Left ventricle myocardium superior (tissue), 1 donor: ENCODE measurements at places on chromosomes 16 and 17. TPM values are rescaled to one million over a fixed set of nuclear protein-coding genes. Genes with fewer than 3 reads are reported as not detected.

TMEM106A gene
- total RNA-seq: 1.8 TPM

EME1 gene
- 0.35 TPM for total RNA-seq

- DNase-seq: no peak
Measured at GRCh38 chr16:66045626-66046025, 320.9 kb upstream of the CDH5 start.

GRCh38 chr17:59830007-59830630, 62.6 kb downstream of the TUBD1 start:
- DNase-seq: no peak

DNA sequence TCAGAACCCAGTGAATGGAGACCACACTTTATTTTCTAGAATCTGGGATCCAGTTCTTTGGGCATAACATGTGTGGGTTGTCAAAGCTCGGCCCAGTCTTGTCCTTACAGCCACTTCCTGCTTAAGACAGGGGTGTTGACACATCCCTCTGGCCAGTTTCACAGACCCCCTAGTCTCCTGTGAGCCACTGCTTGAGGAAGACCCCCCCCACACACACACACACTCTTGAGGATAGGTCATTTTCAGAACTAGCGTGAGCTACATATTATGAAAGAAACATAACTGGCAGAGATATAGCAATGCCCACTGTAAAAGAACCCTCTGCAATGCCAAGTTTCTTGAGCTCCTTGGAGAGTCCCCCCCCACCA, 3.2 kb upstream of the PDK2 start:
- DNase-seq: no peak

- no peak for DNase-seq
Measured at GRCh38 chr17:57685499-57686132, 59.5 kb downstream of the CCDC182 start.

DNA sequence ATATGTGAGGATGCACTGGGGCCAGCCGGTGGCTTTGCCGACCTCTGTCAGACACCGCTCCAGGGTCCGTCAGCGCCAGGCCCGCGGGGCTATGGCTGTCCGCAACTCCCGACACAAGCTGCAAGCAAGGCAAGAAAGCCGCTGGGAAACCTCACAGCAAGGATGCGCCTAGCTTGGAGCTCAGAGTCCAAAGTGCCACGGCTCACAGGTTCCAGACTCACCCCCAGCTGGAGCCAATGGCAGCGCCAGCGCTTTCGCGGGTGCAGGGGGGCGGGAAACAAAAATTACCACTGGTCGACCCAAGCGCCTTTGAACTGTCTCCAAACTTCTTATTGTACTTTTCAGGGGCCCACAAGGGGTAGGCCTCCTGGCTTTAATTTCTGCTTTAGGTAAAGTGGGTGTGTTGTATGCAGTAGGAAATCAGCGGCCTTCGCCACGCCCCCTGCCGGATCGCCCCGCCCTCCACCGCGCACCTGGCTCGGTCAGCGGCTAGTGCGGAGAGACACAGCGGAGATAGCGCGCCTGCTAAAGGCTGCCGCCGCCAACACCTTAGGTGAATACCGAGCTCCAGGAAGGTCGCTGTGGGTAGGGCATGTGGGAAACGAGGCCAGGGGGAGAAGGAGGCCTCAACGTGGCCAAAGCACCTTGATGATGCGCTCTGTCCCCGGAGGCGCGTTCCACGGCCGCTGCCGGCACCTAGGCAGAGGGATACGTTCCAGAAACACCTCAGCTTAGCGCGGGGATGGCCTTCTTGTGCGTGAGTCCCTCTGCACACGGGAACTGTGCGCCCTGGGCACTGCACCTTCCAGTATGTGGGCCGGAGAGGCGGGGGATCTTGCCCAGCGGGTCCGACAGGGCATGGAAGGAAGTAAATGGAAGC, 61.0 kb upstream of the RBL2 start:
- DNase-seq: peak; percentile 44

DNA sequence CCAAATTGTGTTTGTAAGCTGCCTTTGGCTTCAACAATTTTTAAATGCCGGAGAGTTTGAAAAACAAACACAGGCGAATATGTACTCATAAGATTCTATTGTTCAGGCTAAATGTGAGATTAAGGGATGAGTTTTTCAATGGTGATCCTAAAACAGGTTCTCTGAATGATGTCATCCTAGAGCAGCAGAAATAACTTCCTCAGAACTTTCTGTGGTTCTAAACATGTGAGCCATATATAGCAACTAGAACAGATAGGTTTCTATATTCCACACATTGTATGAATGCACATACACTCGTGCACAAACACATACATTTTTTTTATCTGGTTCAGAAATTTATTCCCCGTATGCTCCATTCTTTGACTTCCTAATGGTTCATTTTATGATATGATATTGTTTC, 1352.2 kb downstream of the CDH8 start:
- DNase-seq: no peak

GRCh38 chr17:68572138-68572842, 28.9 kb downstream of the FAM20A start:
- no peak for DNase-seq

HLF gene
- total RNA-seq: 38.8 TPM

GRCh38 chr17:58344791-58345157, 7.2 kb downstream of the SUPT4H1 start:
- no peak for DNase-seq

GRCh38 chr16:49181791-49182518, 99.7 kb downstream of the CBLN1 start:
- no peak for DNase-seq

- no peak for DNase-seq
Measured at GRCh38 chr16:17850581-17851250, 380.0 kb upstream of the XYLT1 start.

GRCh38 chr17:8068736-8069586, 18.6 kb downstream of the ALOX12B start:
- peak; percentile 52 for DNase-seq

- DNase-seq: no peak
Measured at GRCh38 chr17:14784997-14785696, 480.0 kb downstream of the PMP22 start.

DNA sequence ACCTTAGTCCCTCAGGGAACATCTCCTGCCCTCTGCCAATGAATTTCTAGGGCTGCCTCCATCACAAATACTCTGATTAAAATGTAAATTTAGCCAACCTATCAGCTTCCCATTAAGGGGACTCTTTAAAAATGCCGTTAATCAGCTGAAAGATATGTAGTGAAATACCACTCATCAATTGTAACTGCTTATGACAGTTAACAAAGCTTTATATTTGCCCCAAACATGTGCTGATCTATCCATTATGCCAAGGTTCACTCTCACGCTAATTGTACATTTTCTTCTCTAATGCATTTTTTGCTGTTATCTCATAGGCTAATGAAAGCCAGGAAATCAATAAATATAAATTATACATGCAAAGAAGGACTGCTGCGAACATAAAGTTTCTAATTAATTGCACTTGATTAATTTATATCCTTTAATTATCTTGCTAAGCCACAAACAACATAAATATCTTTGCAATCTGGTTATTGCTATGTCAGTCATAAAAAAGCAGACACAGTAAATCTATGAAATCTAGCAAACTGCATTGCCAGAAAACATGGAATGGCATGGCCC, 601.4 kb upstream of the SALL1 start:
- DNase-seq: no peak

G6PC1 gene
- not detected for total RNA-seq
